ENCODE measurements at places on chromosomes 11 and 22.

DNA sequence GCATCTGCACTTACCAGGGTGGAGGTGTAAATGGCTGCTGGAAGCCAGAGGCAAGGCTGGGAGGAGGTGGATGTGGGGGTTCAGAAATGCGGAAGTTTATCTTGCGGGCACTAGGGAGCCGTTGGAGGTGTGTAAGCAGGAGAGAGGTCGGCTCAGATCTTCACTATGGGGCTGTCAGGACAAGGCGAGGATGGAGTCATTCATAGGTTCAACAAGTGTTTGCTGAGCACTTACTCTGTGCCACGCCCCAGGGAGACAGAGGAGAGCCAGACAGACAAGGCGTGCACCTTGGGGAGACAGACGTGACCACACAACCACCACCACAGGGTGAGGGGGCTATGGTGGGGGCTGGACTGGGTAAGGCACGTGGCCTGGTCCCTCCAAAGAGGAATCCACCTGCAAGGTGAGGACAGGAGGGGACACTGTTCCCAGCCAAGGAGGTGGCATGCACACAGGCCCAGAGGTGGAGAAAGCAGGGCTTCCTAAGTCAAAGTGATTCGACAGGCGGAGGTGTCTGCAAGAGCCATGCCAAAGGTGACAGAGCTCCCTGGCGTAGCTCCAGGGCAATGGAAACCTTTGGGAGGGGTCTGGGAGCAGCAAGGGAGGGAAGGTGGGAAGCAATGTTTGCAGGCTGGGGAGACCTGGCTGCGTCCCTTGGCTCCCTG lies 30.8 kb upstream of the TCF20 start:
- no peak for DNase-seq

DNA sequence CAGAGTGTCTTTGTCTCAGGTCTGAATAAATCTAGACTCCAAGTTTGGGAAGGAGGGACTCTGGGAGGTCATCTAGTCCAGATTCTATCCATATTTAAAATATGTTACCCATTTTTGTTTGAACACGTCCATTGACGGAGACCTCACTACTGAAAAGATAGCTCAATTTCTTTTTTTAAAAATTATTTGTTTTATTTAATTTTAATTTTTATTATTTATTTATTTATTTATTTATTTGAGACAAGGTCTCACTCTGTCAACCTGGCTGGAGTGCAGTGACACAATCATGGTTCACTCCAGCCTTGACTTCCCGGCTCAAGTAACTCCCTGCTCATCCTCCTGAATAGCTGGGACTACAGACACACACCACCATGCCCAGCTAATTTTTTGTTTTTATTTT lies 89.5 kb upstream of the SNX19 start:
- no peak for DNase-seq

DNA sequence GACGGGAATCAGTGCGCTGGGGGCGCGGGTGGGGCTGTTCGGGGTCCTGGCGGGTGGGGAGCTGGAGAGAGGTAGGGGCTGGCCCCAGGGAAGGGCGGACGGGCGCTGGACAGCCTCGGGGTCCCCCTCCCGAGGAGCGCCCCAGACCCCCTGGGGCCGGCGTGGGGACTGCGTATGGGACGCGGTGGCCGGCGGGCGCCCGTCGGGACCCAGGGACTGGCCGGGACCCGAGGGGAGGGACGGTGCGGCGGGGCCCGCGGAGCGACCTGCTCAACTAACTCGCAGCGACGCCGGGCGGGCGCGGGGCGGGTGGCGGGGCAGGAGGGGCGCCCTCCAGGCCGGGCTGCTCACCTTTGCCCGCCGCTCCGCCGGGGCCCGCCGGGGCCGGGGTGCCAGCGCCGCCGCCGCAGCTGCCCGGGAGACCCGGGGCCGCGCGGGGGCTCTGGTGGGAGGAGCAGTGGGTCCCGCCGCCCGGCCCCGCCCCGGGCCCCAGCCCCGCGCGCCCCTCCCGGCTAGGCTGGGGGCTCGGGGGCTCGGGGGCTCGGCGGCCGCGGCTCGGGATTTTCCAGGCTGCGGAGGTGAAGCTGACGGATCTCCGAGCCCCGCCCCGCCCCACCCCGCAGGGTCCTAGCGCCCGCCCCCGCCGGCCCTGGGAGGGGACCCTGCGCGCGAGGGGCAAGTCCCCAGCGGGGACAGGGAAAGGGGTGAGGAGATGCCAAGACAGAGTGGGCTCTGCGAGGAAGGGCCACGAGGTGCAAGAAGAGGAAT lies 12.3 kb downstream of the STARD10 start:
- no peak for DNase-seq

DNA sequence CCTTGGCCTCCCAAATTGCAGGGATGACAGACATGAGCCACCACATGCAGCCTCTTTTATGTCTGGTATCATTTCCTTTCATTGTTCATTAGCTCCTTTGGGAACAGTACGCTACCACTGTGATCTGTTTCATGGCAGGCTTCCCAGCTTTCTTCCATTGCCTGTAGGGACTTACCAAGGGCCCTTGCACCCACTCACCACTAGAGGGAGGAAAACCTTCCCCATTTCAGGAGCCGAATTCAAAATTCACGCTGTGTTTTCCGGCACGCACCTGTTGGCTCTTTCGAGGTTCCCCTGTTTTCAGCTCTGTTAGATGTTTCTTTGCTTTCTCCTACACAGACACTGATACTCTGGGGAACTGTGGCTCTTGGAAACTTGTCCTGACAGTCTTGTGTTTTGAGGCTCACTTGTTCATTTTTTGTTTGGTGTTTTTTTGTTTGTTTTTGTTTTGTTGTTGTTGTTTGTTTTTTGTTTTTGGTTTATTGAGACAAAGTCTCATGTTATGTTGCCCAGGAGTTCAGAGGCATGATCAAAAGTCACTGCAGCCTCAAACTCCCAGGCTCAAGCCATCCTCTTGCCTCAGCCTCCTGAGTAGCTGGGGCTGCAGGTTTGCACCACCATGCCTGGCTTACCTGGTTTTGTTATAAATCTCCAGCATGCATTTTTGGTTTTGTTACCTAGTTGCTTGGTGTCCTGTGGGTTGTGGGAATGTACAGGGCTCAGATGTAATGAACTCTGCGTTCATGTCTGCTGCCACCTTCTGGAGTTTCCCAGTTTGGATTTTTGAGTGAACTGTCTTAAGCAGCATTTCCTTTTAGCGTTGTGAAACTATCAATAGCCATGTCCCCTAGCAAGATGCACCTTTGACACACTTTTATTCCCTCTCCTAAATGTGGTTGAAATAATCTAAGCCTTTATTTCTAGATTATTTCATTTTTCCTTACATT lies 2.3 kb downstream of the KRTAP5-11 start:
- peak; percentile 5 for DNase-seq

- no peak for DNase-seq
Measured at GRCh38 chr11:113690619-113691569, 15.2 kb downstream of the TMPRSS5 start.

DNA sequence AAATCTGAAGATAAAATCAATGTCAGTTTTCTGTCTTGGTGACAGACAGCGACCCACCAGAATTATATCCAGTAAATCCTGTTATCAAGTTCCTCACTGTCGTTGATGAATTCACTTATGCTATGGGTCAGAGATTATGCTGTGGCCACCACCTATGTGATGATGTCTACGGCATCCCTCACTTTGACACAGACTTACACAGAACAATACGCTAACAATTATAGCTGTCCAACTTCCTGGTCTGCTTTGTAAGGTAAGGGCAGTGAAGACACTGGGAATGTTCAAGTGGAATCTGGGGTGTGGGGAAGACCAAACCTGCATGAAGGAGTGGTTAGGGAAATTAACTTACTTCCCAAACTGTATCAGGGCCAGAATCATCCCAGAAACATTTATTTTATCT lies 19.3 kb upstream of the PAX6 start:
- no peak for DNase-seq

GRCh38 chr11:9341638-9342178 lies 27.3 kb upstream of the TMEM41B start:
- no peak for DNase-seq

GRCh38 chr11:32334822-32335221 lies 100.5 kb downstream of the WT1 start:
- no peak for DNase-seq

GRCh38 chr11:16382186-16382585 lies 25.8 kb upstream of the SOX6 start:
- DNase-seq, result no peak

DNA sequence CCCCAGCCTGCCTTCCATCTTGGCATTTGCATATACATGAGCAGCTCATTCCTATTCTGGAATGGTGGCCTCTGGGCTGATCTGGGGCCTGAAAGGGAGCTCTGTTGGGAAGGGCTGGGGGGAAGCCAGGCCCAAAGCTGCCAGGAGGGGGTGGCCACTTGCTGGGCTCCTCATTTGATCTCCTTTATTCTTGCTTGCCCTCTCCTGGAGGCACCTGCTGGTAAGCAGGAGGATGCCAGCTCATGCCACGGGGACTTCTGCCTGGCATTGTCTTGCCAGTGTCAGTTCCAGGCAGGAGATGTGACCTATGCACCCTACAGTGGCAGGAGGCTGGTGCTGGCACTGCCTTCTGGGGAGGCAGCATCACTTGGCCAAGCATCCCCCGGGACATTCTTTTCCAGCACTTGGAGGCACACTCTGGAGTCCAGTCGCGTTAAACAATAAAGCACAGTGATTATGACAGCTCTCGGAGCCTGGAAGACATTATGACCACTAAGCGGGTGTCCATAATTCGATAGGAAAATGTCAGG lies 128.3 kb downstream of the NTM start:
- DNase-seq, result no peak

DNA sequence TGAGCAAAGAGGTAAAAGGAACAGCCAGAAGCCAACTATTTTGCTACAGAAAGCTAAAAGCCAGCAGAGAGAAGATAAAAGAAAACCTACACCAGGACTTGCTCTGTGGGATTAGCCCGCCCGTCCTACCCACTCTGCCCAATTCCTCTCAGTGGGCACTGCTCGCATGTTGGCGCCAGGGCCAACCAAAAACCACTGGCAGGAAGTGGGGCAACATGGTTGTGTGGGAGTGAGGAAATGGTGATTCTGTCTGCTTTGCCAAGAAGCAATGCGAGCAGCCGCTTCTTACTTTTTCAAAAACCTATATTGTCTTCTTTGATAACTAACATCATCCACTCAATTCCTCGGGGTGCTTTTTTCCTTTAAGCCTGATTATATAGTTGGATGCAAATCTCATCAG lies 14.2 kb upstream of the APOA1 start:
- DNase-seq, result no peak

DNA sequence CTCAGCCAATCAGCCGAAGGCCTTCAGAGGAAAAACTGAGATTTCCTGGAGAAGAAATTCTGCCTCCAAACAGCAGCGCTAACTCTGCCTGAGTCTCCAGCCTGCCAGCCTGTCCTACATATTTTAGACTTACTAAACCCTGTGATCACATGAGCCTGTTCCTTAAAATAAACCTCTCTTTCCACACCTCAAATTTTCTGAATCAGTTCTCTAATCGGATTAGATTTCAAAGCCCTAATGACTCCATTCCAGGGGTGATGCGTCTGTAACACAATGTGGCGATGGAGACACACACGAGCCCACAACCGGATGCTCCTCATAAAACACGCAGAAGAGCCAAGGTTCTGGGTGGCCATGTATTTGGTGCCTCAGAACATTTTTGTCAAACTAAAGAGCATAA lies 1371.2 kb downstream of the BRD1 start:
- DNase-seq, result no peak

DNA sequence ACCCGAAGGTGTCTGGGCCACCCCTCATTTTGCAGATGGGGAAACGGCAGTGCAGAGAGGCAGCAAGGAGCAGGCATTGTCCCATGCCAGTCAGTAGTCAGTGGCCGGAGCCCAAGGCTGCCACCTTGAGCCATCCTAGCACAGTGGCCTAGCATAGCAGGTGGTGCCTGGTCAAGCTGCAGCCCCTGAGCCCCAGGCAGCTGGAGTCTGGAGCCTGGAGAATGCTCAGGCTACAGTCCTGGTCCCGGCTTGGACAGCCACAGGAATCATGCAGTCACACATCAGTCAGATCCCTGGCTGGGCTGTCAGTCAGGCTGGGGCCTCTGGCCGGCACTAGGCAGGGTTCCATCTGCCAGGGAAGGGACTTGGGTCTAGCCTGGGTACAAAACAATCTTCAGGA lies 18.6 kb downstream of the KCNC1 start:
- no peak for DNase-seq

- no peak for DNase-seq
Measured at GRCh38 chr11:72551571-72551970, 117.2 kb upstream of the CLPB start.

DNA sequence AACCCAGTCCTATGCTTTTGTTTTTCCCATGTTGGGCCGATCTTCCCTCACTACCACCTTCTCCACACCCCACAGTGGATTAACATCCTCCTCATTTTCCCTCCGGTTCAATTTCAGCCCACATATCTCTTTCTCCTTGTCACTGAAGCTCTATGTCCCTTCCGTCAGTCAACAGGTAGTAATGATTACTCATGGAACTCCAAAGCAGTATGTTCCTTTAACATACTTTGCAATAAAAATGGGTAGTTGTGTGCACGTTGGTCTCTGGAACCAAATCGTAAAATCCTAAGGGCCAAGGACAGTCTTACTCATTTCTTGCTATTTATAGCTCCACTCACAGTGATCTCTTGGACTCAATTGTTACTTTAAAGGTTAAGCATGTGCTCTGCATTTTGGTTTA lies 20.2 kb downstream of the AMOTL1 start:
- DNase-seq, result no peak

- DNase-seq, result no peak
Measured at GRCh38 chr22:19643448-19644313, 70.6 kb upstream of the SEPTIN5 start.

- DNase-seq, result no peak
Measured at GRCh38 chr11:121463689-121464335, 11.0 kb upstream of the SORL1-AS1 start.

- DNase-seq, result no peak
Measured at GRCh38 chr11:19843079-19843478, 130.4 kb downstream of the NAV2 start.

DNA sequence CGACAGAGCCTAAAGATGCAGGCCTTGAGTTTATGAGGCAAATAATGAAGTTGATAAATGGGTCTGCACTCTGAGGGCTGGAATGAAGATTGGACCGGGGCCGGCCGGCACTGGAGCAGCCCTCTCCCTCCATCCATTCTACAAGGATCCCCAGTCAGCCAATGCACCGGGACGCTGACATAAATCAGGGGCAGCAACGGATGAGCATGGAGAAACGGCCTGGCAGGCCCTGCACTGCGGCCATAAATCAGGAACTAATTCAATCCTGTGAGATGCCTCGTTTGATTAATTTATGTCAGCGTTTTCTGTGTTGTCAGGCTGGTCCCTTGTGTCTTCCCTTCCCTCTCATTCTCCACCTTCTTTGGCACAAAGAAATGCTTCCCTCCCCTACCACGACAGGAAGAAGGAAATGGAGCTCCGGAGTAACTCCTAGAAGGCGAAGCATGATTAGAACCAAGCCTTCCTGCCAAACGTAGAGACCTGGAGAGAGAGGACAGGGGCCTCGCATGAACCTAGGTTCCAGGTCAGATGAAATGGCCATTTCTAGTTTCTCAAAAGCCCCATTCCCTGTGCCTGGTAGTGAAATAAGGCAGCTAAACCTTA lies 358.4 kb downstream of the OPCML start:
- DNase-seq, result no peak

Data from NCI-H2081 treated with DMSO at 0.1 percent for 48 hours (cell line).